GM13977 (cell line): ENCODE measurements at places on chromosomes 1 and 21.

DNA sequence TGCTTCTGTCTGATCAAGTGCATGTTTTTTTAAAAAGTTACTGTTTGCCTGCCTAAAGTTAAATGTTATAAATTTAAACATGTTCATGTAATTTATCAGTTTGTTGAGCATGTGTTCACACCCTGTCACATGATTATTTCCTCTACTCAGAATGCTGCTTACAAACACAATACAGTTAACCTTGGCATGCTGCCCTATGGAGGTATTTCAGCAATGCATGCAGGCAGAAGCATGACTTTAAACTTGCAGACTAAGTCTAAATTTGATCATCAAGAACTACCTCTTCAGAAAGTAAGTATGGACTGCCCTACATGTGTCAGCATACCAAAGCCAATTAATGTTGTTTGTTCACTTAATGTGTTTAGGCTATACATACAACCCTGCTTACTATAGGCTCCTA is 161.6 kb downstream of the LRRC40 start:
- no peak for DNase-seq

GRCh38 chr1:111281411-111281810 is 9.2 kb upstream of the CHIA start:
- DNase-seq = no peak

GRCh38 chr1:30615076-30615795 is 108.1 kb downstream of the MATN1 start:
- DNase-seq = no peak

DNA sequence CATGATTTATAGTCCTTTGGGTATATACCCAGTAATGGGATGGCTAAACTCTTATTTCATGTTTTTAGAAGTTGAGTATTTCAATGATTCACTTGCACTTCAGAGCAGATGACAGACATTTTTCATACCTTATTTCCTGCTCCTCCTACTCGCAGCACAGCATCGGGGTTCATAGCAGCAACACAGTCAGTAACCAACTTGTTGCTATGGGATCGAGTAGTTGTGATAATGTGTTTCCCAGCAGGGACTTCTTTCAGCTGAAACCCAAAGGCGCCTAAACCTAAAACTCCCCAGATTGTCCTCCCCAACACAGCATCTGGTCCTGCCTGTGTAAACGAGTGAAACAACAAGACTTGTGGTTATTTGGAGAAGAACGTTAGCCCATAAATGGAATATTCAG is 16.3 kb upstream of the EPRS1 start:
- DNase-seq = no peak

- DNase-seq = no peak
Measured at GRCh38 chr1:178362747-178363146, 134.0 kb downstream of the CLEC20A start.

GRCh38 chr1:110540891-110541685 is 22.1 kb upstream of the KCNA10 start:
- no peak for DNase-seq
